ENCODE measurements at places on chromosomes 7 and 10.

GRCh38 chr7:127527561-127527960, 57.8 kb downstream of the GCC1 start:
- DNase-seq: no peak

DNA sequence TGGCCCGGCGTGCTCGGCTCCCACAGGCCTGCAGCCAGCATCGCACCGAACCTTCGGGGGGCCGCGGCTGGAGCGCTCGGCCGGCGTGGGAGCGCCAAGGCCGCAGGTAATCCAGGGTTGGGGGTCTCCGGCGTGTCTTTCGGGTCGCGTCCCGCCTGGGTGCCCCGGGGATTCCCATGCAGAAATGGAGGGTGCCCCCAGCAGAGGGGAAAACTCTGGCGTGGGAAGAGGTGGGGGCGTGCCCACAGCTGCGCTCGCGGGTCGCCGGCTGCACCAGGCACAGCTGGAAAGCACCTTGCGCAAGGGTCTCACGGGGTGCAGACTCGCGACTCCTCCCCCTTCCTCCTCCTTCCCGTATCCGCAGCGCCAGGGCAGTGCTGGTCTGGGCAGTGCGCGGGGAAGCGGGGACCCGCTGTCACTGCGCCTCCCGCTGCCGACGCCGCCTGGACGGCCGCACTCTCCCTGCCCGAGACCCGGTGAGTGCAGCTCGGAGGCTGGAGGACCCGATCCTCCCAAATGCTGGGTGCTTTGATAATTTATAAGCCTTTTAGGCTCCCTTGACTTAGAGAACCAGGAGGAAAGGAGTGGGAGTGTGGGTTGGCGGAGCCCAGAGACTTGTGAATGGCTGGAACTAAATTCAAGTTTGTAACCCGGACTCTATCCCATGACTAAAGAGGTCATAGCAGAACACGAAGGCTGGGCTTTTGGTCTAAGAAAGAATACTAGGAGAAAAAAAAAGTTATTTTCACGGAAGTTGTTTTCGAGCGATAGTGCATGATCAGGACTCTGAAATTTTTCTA, 489 bp downstream of the MAP3K8 start:
- peak; percentile 80 for DNase-seq

DNA sequence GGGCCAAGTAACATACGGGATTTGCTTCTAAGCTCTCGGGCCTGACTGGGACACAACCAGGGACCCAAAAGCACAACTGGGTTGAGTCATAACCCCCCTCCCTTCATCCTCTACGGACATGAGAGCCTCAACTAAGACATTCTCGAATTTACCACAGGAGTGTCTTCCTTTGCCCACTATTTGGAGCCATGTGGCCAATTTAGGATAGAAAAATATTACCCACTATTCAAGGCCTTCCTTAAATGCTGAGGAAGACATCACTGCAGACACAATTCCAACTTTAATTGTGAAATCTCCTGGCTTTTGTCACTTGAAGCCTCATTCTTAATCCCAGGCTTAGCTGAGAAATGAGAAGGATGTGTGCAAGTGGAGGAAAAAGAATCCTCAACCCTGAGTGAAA, 11.8 kb downstream of the CTBP2 start:
- no peak for DNase-seq

DNA sequence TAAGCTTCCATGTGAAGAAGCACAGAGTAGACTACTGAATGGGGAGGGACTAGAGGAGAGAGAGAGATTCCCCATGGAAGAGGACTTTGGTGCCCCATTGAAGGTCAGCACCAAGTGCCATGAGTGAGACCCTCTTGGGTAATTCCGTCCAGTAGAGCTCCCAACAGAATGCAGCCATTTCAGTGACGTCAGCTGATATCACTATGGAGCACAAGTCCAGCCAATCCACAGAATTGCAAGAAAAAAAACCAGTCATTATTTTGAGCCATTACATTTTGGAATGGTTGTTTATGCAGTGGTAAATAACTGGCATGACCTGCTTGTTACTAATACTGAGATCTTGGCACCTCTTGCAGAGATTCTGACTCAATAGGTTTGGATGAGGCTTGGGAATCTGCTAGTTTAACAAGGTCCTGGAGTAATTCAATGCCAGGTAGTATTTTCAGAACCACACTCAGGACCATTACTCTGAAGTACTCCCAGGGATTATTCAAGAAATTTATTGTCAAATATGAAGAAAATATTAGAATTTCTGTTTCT, 52.6 kb upstream of the SP8 start:
- DNase-seq: no peak

DNA sequence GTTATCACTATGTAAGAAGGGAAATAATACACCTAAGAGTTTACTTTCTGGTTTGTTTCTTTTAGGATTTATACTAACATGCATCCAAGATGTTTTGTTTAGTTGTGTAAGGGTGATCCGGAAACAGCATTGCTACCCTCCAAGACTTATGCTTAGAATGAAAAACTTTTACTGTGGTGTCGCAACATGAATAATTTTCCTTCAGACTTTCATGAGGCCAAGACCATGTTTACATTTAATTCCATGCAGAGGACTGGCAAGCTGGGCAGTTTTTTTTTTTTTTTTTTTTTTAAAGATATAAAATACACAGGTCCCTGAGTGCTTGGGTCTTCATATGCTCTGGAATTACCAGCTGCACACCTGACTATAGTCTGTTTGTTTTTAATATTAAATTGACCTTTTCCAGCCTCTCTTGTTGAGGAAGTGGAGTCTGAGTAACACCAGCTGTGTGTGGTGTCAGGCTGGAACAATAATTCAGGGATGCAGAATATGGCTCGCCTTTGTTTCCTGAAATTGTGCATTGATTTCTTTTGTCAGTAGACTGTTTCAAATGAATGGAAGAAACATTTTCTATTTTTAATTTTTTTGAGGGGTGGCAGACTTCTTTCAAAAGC, 81.7 kb downstream of the ST7 start:
- DNase-seq: no peak

- no peak for DNase-seq
Measured at GRCh38 chr10:75548356-75548755, 116.9 kb downstream of the LRMDA start.

DNA sequence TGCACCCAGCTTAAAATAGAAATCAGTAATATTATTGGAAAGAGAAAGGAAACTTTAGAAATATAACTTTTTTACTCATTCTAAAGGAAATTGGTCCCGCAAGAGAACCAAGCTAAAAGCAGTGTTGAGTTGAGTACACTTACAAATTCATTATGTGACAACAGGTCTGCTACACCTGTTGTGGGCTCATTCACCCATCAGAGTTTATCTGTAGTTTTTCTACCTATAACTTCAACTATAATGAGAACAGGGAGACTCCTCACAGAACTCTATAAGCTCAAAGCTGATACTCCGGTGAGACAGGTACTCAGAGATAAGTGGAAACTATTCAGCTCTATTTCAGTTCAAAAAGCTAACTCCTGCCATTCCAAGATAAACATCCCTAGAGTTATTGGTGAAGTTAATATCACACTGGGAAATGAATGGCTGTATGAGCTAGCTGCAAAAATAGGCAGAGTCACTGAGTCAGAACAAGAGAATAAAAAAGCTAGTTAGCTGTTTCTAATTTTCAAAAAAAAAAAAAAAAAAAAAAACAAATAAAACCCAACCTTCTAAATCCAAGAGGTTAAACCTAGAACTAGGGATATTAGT, 121.3 kb downstream of the PPP1R3A start:
- DNase-seq: no peak

Data from right hindlimb (tissue), 1 donor.